ENCODE measurements at places on chromosomes 13 and 19. TPM values are rescaled to one million over a fixed set of nuclear protein-coding genes. Genes with fewer than 3 reads are reported as not detected.

CCDC9 gene
- total RNA-seq, result 4.9 TPM

SCN1B gene
- total RNA-seq, result 2.3 TPM

NCAN gene
- total RNA-seq, result under 0.01 TPM

IZUMO2 gene
- not detected for total RNA-seq

KCNC3 gene
- not detected for total RNA-seq

ZNF285 gene
- 2.2 TPM for total RNA-seq

CASP14 gene
- total RNA-seq, result not detected

All from LHCN-M2 (cell line).